ENCODE measurements at places on chromosomes 7 and 10. TPM values are rescaled to one million over a fixed set of nuclear protein-coding genes. Genes with fewer than 3 reads are reported as not detected.

DNA sequence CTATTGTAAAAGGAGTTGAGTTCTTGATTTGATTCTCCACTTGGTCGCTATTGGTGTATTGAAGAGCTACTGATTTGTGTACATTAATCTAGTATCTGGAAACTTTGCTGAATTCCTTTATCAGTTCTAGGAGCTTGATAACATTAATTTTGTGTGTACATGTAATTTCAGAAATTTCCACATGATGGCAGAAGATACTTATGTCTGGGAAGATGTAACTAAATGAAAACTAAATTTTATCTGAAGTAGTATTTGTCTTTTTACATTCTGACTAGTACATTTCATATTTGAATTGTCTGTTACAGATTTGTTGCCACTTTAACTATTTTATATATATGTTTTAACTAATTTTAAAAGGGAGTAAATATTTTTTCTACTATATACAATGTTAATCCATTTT lies 27.6 kb downstream of the SDHAF3 start:
- no peak for DNase-seq

Gene H2BK1
- not detected for total RNA-seq

DNA sequence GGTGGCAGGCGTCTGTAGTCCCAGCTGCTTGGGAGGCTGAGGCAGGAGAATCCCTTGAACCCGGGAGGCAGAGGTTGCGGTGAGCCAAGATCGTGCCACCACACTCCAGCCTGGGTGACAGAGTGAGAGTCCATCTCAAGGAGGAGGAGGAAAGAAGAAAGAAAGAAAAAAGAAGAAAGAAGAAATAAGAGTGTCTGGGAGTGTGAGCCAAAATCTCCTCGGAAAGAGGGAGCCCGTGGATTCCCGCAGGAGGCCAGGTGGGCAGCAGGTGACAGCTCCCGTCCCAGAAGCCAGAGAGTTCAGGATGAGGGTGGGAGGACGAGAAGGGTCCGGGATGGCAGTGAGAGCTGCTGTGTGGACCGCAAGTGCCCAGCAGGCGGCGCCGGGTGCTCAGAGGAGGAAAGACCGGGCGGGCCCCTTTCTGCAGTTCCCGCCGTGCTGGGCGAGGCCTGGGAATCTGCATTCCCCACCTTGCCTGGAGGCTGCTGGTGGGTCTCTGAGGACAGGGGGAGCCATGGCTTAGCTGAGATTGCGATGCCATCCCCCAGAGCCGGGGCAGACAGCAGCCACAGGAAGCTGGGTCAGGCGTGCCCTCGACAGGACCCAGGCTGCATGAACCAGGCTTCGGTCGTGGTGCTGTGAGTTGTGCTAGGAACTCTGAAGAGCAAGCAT lies 17.1 kb upstream of the AMZ1 start:
- peak; percentile 66 for DNase-seq

Gene GRM3
- not detected for total RNA-seq
